ENCODE measurements at places on chromosomes 5 and 9.

DNA sequence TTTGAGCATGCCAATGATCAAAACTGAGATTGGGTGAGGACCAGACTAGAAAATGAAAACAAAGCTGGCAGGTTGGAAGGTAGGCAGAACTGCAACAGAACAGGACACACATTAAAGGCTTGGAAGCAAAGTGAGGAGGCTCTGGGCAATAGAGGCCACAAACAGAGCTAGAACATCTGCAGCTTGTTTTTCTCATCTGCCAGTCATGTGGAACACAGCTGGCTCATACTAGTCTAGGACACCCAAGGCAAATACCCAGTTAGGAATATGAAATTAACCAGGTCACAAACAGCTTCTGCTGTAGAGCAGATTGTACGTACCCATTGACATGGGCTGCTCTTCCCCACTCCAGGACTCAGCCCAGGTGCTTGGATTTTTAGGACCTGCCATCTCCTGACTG lies 61.7 kb downstream of the SPEF2 start:
- DNase-seq = no peak

DNA sequence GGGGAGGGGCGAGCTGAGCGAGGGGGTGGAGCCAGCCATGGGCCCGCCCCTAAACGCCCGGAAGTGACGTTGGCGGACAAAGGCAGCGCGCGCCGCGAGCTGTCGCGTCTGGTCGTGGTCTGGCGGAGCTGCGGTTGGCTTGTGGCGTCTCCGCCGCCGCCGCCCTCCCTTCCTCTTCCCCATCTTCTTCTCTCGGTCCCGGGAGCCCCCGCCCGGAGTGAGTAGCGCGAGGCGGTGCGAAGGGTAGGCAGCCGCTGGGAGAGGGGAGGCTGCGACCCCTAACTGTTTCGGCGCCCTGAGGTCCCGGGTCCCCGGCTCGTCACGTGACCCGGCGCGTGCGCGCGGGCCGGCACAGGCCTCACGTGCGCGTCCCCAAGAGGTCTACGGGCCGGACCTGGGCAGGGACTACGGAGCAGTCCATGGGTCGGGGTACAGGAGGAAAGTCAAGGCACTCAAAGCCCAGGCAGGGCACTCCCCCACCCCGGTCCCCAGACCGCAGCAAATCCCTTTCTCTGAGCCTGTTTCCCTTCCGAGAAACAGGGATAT lies at the start of gene NTMT1:
NTMT1 (plus strand) TSS at position 85 of the 546 bp plus-strand sequence. CDS start 6,541 bp downstream, outside the sequence.
- DNase-seq = no peak

DNA sequence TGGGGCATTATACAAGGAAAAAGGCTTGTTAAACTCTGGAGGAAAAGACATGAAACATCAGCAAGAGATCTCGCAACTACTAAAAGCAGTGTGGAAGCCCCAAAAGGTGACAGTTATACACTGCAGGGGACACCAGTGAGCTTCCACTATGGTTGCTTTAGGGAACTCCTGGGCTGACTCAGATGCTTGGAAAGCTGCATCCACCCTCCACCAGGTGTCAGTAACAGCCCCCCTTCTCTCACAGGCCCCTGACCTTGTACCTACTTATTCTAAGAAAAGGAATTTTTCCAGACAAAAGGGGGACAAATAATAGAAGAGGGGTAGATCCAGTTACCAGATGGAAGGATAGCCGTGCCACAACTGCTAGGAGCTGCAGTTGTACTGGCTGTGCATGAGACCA lies 154.4 kb upstream of the COX7C start:
- DNase-seq = no peak

GRCh38 chr5:16644301-16644889 lies 27.6 kb upstream of the RETREG1 start:
- DNase-seq = no peak

DNA sequence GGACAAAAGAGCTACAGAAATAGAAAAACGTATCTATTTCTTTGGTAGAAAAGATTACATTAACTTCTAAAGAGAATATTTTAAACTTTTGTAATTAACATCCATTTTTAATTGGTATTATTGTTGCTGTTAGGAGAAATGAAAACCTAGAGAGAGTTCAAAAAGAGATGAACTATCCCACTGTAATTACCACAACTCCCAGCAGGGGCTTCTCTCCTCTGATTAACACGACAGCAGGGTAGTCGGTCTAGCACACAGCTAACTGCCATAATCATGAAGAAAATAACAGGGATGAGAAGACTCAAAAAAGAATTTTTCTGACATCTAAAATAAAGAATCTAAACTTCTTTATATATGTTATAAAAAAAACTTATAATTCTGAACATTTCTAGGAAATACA lies 86.2 kb upstream of the CDH9 start:
- DNase-seq = no peak
